Esophagus squamous epithelium (tissue), 5 donors: ENCODE measurements at places on chromosomes 1 and 21.

DNA sequence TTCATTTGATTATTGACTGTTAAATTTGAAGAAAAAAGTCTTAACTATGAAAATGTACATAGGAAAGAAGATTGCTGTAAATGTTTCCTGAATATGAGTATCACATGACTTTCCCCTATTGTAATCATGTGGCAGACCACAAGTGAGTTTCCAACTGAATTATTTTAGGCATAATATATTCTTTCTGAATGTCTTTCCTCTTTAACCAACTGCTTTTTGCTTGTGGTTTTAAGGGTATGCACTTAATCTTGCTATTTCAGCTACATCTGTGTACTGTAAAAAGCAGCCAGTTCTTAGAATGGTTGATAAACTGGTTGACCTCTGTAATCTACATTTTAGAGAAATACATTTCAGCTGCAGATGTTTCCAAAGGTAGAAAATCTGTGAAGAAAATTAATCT is 400.7 kb downstream of the NEGR1 start:
- DNase-seq, result no peak

DNA sequence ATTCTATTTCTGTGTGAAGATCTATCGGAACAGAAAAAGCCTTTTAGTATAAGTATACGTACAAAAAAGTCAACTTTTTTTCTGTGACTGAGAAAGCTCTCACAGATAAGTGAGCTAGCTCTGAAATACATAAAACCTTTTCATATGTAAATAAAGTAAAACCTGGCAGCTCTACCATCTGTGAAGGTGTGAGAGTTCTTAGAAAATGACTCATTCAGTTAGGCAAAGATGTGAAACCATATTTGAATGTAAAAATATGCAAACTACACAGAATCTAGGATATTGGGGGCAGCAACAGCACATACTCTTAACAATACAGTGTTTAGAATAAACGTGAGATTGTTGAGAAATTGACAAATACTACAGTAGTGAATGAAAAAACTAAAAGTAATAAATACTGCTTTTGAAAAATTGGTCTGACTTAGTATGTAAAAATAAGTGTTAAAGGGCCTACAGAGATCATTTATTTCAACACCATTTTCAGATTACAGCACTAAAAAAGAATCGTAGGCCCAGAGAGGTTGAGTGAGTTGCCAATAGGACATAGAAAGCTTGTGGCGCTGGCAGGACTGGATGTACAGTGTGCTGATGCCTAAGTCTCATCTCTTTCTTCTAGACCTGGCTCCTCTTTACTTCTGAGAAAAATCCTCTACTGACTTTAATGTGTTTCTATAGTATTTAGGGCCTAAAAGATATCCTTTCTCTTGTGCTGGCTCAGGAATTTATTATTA is 19.8 kb downstream of the ATP6V1G3 start:
- no peak for DNase-seq

DNA sequence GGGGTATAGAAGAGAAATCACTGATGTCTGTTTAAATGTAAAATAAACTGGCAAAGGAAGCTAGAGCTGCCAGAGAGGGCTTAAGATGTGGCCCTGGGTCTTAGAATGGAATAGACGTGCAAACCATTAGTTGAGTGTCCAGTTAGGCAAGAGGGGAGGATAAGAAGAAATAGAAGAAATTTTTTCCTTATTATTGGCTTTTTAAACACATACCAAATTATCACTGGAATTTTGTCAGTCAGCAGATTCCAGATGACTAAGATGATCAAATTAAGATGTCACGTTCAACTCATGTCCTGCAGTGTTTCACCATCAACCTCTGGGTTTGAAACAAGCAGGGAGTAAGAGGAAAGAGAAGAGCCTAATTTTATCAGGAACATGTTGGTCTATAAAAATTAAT is 71.6 kb upstream of the C1orf21 start:
- no peak for DNase-seq

- no peak for DNase-seq
Observed at GRCh38 chr1:230191079-230191804, 124.2 kb downstream of the GALNT2 start.

- no peak for DNase-seq
Observed at GRCh38 chr1:116453481-116453880, 80.4 kb downstream of the ATP1A1 start.

GRCh38 chr1:3922201-3922725 is 22.2 kb upstream of the C1orf174 start:
- no peak for DNase-seq

DNA sequence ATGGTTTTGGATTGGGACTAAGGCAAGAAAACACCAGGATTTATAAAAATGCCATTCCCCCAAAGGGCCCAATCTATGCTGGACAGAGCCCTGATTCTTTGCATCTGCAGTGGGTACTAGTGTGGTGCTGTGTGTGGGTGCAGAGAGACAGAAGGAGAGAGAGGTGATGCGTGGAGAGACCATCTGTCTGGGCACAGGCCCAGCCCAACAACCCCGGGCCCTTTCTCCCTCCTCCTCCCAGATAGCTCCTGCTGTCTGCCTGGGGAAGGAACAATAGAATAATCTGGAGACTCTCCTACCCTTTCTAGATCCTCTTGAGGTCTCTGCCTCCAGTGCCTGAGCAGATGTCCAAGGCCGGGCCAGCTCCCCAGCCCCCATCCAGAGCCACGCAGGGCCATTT is 15.1 kb downstream of the KIAA1614 start:
- DNase-seq, result no peak

- no peak for DNase-seq
Observed at GRCh38 chr1:90132306-90132705, 137.4 kb downstream of the ZNF326 start.

DNA sequence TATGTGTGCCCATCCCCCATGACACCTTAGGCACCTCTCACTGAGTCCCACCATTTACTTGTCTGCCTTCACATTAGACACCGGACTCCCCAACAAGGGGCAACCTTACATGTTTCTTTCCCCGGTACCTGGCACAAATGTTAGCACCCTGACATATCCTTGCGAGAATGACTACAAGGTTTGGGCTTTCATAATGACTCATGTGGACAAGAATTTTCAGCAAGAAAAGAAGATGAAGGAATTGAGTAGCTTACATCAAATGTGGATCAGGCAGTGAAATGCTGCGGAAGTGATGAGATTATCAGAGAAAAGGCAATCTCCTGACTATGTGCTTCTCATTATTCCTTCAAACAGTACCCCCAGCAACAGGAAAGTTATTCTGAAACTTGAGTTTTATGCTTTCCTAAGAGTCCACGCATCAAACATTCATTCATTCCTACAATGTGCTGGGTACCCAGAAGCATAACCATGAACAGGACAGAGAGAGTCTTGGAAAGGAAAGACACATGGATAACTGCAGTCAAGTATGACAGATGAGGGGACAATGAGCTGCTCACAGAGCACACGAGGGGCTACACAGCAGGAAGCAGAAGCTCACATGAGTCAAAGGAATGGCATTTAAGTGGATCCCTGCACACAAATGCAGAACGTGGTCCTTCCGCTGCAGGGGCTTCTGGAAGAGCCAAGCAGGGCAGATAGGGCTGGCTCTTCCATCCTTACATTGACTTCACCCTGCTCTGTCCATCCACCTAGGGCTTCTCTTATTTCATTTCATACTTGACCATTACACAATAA is 112.1 kb downstream of the PCNX2 start:
- no peak for DNase-seq

GRCh38 chr1:158692356-158692755 is 5.8 kb upstream of the SPTA1 start:
- DNase-seq, result no peak

DNA sequence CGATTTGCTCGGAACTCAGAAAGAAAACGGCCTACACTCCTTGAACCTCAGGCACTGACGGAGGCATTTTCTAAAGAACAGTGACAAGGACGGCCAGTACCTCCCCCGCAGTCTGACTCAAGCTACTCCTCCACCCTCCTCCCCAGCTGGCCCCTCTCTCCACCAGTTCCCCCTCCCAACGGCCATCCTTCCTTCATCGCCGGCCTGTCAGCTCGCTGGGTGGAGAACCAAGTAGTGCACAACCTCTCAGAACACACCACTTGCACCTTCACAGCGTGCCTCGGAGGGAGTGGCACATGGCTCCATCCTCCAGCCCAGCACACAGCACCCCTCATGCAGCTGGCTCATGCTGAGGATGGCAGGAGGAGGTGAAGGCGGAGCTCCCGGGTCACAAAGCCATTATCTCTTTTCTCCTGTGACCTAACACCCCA is 58.8 kb downstream of the TOR1AIP2 start:
- no peak for DNase-seq

DNA sequence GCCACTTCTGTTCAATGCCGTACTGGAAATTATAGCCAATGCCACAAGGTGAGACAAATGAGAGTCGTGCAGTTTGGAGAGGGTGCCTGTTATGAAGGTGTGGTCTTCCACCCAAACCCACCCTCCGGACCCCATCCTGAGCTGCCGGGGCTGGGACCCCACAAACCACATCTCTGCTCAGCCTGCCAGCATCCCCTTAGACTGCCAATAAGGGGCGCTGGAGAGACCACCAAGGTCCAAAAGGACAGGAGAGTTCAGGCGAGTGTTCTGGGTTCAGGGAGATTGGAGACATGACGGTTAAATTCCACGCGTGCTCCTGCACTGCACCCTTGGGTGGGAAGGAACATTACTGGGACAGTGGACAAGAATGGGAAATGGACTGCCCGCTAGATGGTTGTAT is 48.7 kb upstream of the COL18A1 start:
- no peak for DNase-seq

DNA sequence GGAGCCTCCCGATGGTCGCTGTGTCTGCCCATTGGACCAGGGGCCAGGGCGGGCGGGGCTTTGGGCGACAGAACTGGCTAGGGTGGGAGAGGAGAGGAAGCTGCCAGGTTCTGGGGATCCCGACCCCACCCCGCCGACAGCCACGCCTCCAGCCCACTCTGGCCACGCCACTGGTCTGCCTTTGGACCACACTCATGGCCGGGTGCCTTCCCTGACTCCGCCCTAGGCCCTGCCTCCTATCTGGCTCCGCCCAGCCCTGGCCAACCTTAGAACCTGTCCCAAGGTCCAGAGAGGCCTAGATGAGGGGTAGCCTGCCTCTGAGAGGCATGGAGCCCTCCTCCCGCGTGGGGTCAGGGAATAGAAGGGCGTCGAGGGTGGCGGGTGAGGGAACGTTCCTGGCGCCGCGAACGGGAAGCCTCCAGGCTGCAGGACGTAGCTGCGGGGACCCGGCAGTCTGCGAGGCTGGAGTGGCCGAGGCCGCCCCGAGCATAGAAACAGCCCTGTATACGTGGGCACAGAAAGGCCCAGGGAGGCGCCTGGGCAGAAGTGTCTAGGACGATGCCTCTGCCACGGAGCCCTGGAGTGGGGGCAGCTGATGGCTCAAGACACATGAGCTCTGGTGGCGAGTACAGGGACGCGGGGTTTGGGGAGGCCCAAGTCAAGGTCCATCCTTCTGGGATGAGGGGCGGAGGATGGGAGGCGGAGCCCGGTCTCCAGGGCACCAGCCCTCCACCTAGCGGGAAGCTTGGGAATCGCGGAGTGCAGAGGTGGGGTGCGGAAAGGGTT is 11.5 kb upstream of the COL16A1 start:
- DNase-seq, result no peak

GRCh38 chr1:38831731-38832369 is 27.7 kb downstream of the RRAGC start:
- no peak for DNase-seq

- no peak for DNase-seq
Observed at GRCh38 chr1:5504364-5504740, 487.9 kb downstream of the NPHP4 start.

- no peak for DNase-seq
Observed at GRCh38 chr1:196393742-196394141, 214.5 kb downstream of the KCNT2 start.

DNA sequence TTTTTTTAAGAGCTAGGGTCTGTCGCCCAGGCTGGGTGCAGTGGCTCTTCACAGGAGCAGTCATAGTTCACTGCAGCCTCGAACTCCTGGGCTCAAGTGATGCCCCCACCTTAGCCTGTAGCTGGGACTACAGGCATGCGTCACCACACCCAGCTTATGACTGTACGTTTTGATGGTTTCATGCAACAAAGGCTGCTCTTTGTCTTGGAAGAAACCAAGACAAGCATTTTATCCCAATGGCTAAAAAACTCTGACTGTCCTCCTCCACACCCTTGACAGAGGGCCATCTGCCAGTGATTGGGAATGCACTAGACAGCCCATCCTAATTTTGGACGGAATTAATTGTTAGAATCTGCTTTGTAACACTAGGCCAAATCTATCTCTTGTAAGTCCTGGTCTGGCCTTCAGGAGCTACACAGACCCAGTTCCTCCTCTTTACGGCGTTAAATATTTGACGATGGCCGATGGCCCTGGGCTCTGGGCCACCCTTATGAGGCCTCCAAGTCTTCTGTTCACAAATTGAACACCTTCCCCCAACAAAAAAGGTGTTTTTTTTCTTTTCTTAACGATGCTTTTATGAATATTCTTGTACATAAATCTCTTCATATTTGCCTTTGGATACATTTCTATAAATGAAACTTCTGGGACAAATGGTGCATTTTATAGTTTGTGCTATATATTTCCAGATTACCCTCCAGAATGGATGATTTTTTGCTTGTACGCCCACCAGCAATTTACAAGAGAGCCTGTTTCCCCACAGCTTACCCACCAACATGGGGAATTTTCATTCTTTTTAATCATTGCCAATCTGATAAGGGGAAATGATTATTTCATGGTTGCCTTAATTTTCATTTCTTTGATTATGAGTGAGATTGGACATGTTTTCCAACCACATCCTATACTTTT is 104.8 kb upstream of the SLC25A33 start:
- no peak for DNase-seq

GRCh38 chr1:15734296-15734695 is 1.8 kb upstream of the SLC25A34 start:
- DNase-seq, result no peak

GRCh38 chr1:24739241-24739640 is 6.0 kb upstream of the CLIC4 start:
- no peak for DNase-seq

DNA sequence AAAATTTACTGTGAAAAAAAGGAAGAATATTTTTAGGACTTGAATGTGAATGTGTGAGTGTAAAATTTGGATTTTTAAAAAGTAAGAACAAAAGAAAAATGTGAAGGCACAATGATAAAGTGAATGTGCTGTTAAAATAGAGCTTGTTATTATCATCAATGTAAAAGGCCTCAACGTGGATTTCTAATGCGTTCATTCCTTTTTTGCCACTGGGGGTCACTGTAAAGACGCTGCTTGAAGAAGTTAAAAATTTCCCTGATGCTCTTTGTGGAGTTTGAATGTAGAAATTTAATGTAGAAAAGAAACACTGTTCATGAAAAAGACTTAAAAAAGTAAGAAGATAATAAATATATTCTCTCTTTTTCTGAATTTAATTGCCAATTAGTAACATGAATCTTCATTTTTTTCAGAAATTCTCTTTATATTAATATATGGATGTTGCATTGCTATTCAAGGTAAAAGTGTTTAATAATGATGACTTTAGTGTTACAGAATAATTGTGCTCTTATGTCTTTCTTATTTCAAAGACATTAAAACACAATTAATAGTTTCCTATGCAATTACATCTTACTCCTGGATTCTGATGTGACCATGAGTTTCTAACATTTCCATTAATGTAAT is 161.5 kb downstream of the DNM3 start:
- DNase-seq, result no peak

DNA sequence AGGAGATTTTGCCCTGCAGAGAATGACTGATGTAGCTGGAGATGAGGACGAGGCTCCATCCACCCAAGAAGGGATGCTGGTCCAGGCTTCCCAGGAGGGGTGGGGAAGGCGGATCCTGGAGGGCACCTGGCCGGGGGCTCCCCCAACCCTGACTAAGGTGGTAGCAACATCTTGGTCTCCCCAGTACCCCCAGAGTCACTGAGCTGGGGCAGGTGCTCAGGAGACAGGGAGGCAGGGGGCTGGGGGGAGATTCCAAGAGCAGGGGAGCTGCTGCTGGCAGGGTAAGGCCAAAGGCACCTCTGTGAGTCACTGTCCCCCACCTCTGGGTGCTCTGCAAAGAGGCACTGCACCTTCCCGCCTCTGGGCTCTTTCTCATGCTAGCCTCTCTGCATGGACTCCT is 24.0 kb downstream of the CDCA8 start:
- DNase-seq, result no peak
